ENCODE measurements at places on chromosomes 2 and 18. TPM values are rescaled to one million over a fixed set of nuclear protein-coding genes. Genes with fewer than 3 reads are reported as not detected.

GAREM2 gene
- total RNA-seq = 0.57 TPM

C1QL2 gene
- not detected for total RNA-seq

CCDC141 gene
- total RNA-seq = 2.7 TPM

PARD6G gene
- total RNA-seq = 0.54 TPM

MEP1B gene
- total RNA-seq = not detected

TUBA3E gene
- total RNA-seq = not detected

CDH19 gene
- not detected for total RNA-seq

RNU2-63P gene
- not detected for total RNA-seq

CRYGC gene
- total RNA-seq = not detected

TXNDC2 gene
- total RNA-seq = 0.16 TPM

IL18R1 gene
- total RNA-seq = 6.8 TPM

CFC1 gene
- total RNA-seq = not detected

ALPG gene
- total RNA-seq = not detected

LONRF2 gene
- 1.8 TPM for total RNA-seq

GRCh38 chr18:77879829-77880228 lies 630.2 kb downstream of the GALR1 start:
- DNase-seq = no peak

- no peak for DNase-seq
Observed at GRCh38 chr2:60837123-60837522, 44.3 kb upstream of the REL start.

DNA sequence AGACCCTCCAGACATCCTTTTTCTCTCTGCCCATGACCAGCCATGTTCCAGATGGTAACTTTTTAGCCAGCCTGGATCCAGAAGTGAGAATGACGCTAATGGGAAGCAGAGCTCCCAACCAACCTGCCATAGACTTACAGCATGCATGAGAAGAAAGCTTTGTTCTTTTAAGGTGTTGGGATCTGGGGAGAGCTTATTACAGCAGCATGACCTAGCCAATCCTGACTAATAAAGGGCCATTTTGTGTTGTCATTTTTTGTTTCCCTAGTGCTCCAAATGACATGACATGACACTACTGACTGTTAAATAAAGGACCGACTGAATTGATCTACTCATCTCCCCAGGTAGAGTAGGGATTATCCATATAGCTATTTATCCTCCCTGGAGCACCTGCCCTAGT lies 5.2 kb upstream of the PRKCE start:
- DNase-seq = no peak

DNA sequence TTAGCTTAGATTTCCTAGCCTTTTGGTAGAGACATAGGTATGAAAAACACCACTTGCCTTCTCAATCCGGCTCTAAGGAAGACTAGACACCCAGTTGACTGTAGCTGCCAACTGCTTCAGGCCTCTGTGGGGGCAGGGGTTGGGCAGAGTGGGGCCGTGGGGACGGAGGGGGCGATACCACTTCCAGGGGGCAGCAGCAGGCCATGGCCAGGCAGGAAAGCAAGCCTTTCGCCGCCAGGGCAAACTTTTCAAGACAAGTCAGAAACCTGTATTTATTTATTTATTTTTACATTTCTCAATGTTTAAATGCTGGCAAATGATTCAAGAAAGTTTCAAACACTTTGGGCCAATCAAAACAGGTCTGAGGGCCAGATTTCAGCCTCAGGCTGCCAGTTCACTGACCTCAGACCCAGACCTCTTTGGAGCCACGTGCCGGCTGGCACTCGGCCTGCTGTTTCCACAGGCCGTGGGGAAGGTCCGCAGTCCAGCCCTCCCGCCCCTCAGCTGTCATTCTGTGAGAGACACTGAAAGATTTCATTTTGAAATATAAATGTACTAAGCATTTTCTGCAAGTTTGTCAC lies 63.8 kb downstream of the MEX3C start:
- DNase-seq = peak; percentile 26

GRCh38 chr18:39698436-39698835 lies 2132.8 kb upstream of the CELF4 start:
- DNase-seq = no peak

- DNase-seq = no peak
Observed at GRCh38 chr2:137508739-137509384, 455.4 kb upstream of the HNMT start.

DNA sequence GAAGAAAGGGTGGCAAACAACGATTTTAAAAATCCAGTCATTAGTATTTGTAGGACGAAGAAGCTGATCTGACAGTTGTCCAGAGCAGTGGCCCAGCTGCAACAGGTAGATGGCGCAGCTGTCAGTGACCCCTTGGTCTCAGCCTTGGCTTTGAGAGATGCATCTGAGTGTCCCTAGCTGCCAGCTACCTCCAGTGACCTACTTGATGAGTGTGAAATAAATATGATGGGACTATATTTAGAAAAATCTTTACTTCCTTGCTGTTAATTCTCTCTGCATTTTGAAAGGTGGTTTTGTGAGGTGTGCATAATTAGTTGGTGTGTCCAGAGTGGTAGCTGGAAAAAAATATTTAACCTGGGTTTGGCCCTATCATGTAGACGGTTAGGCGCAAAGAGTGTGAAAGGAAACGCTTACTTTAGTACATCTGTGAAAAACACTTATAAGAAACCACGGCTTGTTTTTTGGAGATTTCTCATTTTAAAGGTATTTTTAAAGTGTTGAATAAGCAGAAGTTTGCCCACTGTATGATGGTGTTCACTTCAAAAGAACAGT lies 963 bp downstream of the INPP1 start:
- DNase-seq = no peak

- DNase-seq = no peak
Observed at GRCh38 chr2:220849433-220849832, 722.7 kb downstream of the EPHA4 start.

GRCh38 chr2:171515672-171516298 lies 6.5 kb upstream of the CYBRD1 start:
- DNase-seq = peak; percentile 90

DNA sequence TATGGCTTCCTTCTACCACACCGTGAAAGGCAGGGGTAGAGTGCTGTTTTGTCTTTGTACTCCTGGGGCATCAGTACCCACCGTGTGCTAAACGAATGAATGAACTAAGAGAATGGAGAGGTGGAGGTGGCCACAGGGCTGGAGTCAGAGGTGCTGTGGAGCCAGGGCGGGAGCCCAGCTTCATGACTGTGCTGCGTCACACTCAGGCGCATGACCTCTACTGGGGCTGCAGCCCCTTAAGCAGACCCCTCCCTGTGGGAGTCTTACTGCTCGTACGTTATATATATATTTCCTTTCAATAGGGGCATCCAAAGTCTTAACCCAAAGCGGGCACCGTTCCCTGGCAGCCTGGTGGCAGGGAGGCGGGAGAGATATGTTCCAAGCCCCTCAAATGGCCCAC lies 18.0 kb upstream of the LBH start:
- no peak for DNase-seq

GRCh38 chr2:230660294-230661060 lies 52.2 kb upstream of the CAB39 start:
- DNase-seq = no peak

- DNase-seq = no peak
Observed at GRCh38 chr2:24147364-24147763, 24.1 kb downstream of the FAM228B start.

- DNase-seq = no peak
Observed at GRCh38 chr2:119175517-119175916, 17.0 kb upstream of the C1QL2 start.

DNA sequence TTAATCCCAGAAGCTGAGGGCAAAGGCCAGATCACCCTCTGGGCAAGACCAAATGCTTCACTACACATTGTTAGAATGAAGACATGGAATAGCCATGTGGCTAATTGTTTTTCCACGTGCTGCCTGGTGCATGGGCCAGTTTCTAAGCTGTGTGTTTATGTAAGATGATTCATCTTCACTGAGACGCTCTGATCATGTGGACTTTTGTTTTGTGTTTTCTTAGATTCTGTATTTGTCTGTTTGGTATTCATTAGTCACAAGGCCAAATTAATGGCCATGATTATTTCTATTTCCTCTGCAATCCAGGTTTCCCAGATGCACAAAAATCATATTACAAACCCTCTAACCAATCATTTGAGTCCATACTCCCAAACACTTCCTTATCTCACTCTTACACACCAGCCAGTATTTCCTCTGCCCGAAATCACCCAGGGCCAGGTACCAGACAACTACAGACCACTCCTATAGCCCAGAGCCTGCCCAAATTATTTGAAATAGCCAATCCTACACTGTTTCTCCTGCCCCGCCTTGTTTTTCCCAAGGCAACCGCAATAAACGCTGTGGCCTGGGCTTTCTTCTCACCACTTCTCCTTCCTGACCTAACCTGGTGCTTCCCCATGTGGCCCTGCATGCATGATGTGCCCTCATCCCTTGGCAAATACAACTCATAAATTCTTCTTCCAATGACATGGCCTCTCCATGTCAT lies 94.2 kb upstream of the SP3 start:
- peak; percentile 51 for DNase-seq

GRCh38 chr2:36697424-36698066 lies 1.0 kb downstream of the VIT start:
- DNase-seq = peak; percentile 40

DNA sequence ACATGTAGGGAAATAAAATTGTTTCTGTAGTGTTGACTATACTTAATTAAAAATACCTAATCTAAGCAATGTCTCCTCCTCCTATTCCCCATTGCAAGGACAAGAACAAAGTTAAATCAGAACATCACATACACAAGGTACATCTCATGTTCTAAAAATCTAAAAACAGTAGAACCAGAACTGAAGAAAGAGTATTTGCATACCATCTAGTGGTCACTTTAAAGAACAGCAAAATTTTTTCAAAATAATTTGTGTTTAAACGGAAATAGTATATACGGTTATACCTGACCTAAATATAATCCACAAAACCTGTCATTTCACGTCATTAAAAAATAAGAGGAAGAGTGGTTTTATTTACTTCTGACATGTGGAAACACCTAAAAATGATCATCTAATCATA lies 294.3 kb upstream of the KCNH7 start:
- peak; percentile 13 for DNase-seq

DNA sequence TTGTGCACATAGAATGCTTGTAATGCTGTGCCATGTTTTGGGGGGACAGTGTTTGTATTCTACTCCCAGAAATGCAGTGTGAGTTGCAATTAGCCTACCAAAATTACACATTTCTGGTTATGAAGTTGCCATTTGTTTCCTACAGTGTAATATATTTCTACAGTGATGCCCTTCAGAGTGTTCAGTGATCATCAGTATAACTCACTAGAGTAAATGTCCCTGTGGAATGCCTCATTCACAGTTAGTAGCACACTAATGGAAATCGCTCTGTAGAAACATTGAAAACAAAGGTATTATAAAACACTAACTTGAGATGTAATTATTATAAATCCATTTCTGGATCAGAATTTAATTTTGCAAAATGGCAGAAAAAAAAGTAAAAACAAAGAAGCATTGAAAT lies 498.7 kb downstream of the PTPRM start:
- DNase-seq = no peak

DNA sequence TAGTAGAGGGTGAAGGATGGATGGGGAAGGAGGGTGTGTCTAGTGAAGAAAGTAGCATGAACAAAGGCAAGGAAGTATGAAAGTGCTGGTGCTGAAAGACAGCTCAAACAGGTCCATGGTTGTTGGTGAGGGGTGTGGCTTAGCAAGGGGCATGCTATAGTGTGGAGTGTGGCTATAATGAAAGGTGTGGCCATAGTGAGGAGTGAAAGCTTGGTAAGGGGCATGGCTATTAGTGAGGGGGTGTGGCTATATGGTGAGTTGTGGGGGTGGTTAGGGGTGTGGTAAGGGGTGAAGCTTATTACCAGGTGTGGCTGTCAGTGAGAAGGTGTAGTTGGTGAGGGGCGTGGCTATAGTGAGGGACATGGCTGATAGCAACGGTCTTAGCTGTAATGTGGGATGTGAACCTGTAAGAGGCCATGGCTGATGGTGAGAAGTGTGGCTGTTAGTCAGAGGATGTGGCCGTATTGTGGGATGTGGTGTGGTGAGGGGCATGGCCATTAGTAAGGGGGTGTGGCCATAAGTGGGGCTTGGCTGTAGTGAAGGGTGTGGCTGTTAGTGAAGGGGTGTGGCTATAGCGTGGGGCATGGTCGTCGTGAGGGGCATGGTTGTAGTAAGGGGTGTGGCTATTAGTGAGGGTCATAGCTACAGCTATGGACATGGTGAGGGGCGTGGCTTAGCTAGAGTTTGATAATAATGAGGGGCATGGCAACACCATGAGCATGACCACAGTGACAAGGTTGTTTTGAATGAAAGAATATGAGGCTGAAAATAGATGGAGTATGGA lies 549.6 kb downstream of the FBXO15 start:
- DNase-seq = no peak

GRCh38 chr2:96869822-96870625 lies at the start of gene SEMA4C:
Gene SEMA4C, minus strand, starts transcription at chr2:96870080. Its CDS starts 2,194 bp downstream, at chr2:96867886.
- DNase-seq = no peak
